Foreskin melanocyte (primary cell): ENCODE measurements at places on chromosomes 13 and 19.
A peak's percentile ranks its signal among the peaks of the same experiment; 100 is the strongest.

DNA sequence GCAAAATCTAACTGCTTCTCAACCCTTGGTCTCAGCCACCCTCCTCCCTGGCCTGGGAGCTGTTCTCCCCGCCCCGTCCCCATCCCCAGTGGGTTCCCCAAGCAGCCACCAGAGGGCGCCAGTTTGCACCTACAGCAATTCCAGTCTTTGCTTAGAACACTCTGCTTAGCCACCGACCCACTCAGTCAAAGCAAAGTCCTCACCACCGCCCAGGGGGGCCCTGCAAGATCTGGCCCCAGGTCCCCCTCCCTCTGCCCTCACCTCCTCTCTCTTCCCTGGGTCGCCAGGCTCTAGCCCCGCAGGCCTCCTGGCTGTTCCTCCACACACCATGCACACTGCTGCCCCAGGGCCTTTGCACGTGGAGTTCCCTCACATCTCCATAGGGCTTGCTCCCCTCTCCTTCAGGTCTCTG is 12.4 kb downstream of the TMEM143 start:
- DNase-seq, result peak; percentile 49

GRCh38 chr13:39448834-39449233 is 154.2 kb downstream of the LHFPL6 start:
- no peak for DNase-seq

GRCh38 chr19:49506575-49507105 is 5.8 kb upstream of the FCGRT start:
- DNase-seq, result no peak

DNA sequence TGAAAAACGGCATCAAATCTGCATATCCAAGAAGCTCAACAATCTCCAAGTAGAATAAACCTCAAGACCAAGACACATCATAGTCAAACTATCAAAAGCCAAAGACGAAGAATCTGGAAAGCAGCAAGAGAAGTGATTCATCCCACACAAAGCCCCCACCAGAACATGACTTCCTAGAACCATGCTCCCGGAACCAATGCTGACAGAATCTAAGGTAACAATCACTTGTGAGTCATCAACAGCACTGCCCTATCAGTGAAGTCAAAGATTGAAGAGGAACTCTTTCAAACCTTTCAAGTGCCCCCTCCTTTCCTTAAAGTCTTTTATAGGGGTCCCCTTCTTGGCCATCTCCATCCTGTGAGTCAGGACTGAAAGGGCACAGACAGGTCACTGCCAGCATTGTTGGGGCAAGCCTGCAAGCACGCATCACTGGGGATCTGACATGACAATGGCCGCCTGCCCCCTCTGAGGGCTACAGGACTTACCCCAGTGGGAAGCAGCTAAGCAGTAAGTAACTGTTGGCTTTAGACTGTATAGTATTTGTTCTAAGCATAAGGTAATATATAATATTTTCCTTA is at the start of gene CCDC70:
CCDC70 (plus strand) TSS at position 247 of the 578 bp plus-strand sequence. CDS start 3,443 bp downstream, outside the sequence.
- no peak for DNase-seq

GRCh38 chr19:35609851-35610353 is 2.6 kb upstream of the HAUS5 start:
- no peak for DNase-seq
